Endothelial cell of umbilical vein (primary cell): ENCODE measurements at places on chromosomes 7 and 10.

GRCh38 chr10:126504063-126504760 lies 115.9 kb upstream of the ADAM12 start:
- DNase-seq = peak; percentile 47

GRCh38 chr10:22226599-22226998 lies 8.8 kb upstream of the EBLN1 start:
- DNase-seq = no peak

DNA sequence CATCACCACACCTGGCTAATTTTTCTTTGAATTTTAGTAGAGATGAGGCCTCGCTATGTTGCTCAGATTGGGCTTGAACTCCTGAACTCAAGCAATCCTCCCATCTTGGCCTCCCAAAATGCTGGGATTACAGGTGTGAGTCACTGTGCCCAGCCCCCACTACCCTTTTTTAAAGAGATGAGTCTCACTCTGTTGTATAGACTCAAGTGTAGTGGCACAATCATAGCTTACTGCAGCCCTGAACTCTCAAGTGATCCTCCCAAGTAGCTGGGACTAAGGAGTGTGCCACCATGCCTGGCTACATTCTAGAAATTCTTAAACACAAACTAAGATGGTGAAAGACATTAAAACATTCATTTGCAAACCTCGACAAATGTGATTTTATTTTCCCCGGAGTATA lies 12.6 kb downstream of the SYPL1 start:
- no peak for DNase-seq

DNA sequence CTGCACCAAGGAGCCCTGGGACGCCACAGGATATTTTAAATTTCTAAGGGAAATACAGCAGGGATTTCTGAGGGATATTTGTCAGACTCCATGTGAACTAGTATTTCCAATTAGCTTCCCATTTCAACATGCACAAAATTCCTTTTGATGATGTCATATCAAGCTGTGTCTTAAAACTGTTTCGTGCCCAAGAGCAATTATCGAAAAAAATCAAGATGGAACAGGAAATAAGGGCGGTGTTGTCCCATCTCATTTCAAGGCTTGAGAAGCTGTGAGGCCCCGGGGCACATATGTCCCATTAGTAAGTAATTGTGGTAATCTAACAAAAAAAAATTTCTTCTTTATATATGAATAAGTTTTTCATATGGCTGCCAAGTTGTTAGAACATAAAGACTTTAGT lies 47.4 kb downstream of the PPP1R17 start:
- DNase-seq = no peak

GRCh38 chr7:84144935-84145334 lies 49.7 kb downstream of the SEMA3A start:
- no peak for DNase-seq

- no peak for DNase-seq
These were observed 526.1 kb downstream of the CALN1 start for GRCh38 chr7:71886046-71886445.

GRCh38 chr7:133873631-133874030 lies 253.5 kb upstream of the LRGUK start:
- DNase-seq = peak; percentile 4

DNA sequence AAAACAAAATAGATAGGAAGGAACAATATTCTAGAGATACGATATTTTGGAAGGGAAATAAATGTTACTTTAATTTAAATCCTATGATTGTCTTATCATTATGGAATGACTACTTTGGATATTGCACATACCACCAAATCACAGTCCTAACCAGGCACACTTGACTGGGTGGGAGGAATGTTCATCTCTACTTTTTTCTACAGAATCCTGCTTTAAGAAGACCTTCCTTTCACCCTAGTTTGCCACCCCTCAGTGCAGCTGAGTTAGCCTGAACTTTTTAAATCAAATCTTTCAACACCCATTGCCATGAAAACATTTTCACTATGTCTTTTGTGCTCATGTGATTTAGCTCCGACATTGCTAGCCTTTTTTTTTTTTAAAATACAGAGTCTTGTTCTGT lies 38.1 kb downstream of the RELN start:
- no peak for DNase-seq

DNA sequence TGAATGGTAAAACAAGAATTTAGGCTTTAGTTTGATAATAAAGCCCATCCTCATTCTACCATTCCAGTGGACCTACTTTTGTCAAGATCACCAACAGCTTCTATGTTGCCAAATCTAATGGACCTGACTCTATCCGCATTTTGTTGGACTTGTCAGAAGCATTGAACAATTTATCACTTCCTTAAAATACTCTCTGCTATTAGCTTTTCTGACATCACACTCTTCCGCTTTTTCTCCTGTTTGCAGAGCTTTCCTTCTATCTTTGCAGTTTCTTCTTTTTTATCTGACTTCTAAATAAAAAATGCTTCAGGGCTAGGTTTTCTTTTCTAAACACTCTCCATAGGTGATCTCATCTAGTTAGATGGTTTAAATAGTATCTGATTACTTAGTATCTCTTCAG lies 42.7 kb upstream of the SMIM30 start:
- DNase-seq = no peak

DNA sequence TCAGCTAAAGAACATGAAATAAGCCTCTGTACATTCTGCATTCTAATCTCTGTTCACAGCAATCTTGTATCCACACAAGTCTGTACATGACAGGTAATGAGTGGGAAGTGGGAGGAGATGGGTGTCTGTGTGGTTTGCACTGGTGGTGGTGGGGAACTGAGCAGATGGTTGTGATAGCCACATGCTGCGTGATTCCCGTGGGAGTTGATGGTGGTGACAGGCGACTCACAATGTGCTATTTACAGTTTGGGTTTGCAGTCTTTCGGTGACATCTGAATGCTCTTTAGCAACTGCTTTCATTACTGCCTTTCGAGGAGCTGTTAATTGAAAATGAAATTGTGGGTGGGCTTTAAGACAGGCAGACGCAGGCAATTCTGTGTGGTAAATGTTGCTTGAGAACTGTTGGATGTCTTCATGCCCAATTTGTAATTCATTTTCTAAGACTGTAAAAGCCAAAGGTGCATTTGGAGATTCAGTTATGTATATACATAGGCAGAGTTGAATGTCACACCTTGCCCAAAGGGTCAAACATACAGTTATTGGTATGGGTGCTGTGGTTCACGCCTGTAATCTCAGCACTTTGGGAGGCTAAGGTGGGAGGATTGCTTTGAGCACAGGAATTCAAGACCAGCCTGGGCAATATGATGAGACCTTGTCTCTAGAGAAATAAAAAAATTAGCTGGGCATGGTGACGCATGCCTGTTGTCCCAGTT lies 308.2 kb downstream of the AUTS2 start:
- no peak for DNase-seq

DNA sequence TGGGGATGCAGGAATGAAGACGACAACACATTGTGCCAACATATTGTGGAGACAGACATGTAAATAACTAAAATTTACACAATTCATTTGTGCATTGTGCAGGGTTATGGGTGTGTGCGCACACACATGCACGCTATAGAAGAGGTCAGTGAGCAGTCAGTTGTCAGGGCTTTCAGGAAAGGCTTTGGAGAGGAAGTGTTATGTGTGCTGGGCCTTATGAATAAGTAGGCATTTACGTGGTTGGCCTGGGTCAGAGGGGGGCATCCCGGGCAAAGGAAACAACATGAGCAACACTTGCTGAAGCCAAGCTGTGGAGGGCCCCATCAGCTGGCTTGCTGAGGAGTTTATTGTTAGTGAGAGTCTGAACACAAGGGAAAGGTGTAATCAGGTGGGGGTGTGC lies 4.1 kb downstream of the PRXL2A start:
- DNase-seq = peak; percentile 97

DNA sequence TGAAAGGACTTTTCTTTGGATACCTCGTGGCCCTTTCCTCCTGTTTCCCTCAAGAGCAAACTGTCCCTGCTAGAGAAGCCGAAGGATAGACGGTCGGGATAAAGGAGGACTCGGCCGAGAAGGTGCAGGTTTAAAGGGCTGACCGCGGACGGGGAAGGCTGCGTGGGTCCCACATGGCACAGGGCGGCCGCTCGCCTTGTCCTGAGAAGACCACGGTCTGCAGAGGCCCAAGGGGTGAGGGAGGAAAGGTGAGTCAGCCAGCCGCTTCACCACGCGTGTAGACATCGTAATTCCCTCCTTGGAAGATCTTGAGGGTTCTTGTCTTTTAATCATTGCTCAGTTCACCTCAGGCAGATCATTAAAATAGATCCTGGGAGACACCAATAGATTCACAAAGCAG lies 253.8 kb downstream of the DPP6 start:
- no peak for DNase-seq

- DNase-seq = no peak
These were observed 6.8 kb downstream of the SLC25A13 start for GRCh38 chr7:96315125-96315512.

DNA sequence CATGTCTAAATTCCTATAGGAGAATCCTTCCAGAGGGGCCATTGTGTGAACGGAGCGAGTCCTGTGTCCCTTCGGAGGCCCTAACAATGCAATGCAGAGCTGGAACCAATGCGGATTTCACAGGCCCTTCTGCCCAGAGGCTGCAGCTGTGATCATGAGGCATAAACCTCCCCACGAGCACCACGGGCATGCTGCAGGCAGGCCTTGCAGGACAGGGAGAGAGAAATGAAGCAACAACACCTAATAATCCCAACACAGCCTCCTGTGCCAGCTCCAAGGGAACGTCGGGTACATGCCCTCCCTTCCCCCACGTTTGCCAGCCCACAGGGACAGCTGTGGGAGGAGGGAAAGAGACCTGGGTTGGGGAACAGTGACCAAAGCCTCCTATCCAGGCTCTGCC lies 74.4 kb downstream of the TNS3 start:
- DNase-seq = no peak

- peak; percentile 91 for DNase-seq
These were observed 84.7 kb downstream of the MAPK8 start for GRCh38 chr10:48390933-48391845.

DNA sequence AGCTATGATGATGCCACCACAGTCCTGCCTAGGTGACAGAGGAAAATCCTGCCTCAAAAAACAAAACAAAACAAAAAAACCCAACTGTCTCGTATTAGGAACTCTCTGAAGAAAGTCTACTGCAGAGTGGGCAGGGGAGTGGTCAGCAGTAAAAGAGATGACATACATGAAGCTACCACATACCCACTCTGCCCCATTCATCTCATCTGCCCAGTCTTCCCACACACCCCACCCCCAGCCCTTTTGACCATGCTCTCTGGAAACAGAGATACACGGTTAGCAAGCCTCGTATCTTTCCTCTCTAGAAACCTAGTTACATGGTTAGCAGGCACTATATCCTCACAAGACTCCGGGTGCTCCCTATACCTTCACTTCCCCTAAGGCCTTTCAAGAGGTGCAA lies 8.3 kb downstream of the SLC37A3 start:
- no peak for DNase-seq

- no peak for DNase-seq
These were observed 298.5 kb downstream of the NEBL start for GRCh38 chr10:20598590-20598989.

DNA sequence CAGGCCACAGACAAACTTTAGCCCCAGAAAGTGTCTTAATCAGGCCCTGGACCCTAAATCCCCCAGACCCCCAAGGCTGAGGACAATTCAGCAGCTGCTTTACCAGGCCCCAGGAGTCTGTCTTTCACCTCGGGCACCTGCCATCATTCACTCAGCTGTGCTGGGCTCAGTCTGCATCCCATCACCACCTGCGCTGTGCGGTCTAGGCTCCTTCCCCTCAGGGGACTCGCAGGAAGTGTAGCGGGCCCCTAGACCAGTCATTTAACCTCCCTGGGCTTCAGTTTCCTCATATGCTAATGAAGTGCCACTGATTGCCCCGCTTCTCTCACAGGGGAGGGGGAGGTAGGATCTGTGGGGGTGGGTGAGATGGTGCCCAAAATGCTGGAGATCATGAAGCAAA lies 76.4 kb upstream of the ZMIZ1 start:
- no peak for DNase-seq

- no peak for DNase-seq
These were observed 13.0 kb upstream of the PFKP start for GRCh38 chr10:3054183-3054850.

GRCh38 chr7:157660971-157661610 lies 324.3 kb downstream of the DNAJB6 start:
- DNase-seq = no peak
